ENCODE measurements at places on chromosomes 6 and 20.

DNA sequence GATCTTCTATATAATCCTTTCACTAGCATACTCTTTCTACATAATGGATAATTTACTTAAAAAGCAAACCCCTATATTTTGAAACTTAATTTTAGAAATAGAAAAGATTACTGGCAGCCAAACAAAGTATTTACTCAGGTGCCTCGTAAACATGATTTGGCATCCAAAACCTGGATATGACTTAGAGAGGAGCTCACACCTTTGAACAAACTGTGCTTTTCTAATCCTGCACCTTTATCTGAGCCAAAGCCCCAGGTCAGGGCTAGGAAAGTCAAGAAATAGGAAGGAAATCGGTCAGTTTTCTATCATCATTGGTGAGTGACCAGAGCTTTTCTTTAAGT is 170.9 kb downstream of the PHF3 start:
- DNase-seq: no peak

- DNase-seq: no peak
These were observed 340.7 kb upstream of the JARID2 start for GRCh38 chr6:14905201-14905600.

GRCh38 chr20:9807136-9807535 is 31.7 kb downstream of the PAK5 start:
- DNase-seq: no peak

GRCh38 chr20:54075322-54075721 is 4.9 kb upstream of the BCAS1 start:
- DNase-seq: no peak

GRCh38 chr6:44828780-44829179 is 441.3 kb downstream of the CDC5L start:
- DNase-seq: no peak

Measured in stimulated activated CD8-positive, alpha-beta memory T cell treated with anti-CD3 and anti-CD28 coated beads, Interleukin-4, amount 100 ng/mL, for 24 hours (primary cell).